ENCODE measurements at places on chromosomes 6 and 20.

- DNase-seq, result no peak
Measured at GRCh38 chr6:28693751-28694443, 168.2 kb downstream of the GPX5 start.

GRCh38 chr6:39566456-39566855, 158.8 kb downstream of the KIF6 start:
- DNase-seq, result no peak

GRCh38 chr6:136171231-136171630, 78.9 kb downstream of the MTFR2 start:
- DNase-seq, result no peak

- DNase-seq, result no peak
Measured at GRCh38 chr20:44809380-44810060, 826 bp downstream of the RIMS4 start.

DNA sequence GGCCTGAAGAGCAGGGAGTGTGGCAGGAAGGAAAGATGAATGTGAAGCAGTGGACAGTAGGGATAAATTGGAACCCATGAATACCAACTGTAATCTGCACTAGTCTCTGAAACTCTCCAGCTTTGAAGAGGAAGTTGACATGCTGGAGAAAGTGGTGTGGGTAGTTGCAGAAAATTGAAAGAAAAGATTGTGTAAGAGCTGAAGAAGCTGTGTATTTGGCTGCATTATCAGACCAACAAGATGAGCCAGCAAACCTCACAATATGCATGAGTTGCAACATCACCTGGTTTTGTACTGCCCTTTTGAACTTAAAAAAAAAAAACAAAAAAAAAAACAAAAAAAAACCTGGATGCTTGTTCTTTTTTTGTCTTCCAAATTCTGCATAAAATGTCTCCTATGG, 921.9 kb upstream of the EYS start:
- no peak for DNase-seq

DNA sequence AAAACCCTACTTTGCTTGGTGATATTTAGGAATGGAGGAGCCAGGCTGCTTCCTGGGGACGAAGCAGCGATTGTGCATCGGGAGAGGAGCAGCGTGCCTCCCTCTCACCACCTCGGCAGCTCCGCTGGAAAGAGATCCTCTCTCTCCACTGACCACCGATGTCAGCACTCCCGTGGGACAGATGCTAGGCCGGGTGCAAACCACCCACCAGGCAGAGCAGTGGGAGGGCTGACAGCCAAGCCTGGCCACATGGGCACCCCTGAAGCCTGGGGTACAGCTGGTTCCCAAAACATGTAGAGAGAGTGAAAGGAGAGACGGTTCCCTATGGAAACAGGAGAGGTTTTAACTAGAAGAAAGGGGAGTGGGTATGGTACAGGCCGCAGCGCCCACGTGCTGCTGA, 220.0 kb downstream of the ANKRD60 start:
- DNase-seq, result no peak

- no peak for DNase-seq
Measured at GRCh38 chr6:168367285-168367751, 47.7 kb upstream of the DACT2 start.

DNA sequence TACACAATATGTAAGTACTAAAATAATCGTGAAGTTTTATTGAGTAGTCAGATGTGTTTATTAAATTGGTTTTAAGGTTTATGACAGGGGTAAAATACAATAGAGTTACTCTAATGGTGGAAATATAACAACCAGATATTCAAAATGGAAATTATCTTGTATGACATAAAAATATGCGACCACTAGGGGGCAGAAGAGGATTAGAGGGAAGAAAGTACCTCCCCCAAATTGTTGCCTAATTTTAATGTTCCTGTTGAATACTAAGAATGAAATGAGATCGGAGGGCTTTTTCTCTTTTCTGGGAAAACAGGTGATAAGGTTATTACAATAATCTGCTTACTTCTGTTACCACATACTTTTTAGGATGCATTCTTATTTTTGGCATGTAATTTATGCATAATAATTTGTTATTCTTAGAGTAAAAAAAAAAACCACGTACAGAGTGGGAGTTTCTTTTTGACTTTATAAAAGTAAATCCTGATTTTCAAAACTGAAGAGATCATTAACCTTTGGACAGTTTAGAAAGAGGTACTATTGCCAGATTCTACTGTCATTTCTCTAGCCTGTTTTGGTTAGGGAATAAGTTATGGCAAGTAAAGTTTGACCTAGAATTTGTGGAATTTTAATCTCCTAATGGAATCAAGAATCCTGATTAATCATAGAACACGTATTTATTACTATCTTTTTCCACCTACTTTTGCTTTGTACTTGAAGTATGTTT, 159.2 kb downstream of the CD109 start:
- peak; percentile 43 for DNase-seq

DNA sequence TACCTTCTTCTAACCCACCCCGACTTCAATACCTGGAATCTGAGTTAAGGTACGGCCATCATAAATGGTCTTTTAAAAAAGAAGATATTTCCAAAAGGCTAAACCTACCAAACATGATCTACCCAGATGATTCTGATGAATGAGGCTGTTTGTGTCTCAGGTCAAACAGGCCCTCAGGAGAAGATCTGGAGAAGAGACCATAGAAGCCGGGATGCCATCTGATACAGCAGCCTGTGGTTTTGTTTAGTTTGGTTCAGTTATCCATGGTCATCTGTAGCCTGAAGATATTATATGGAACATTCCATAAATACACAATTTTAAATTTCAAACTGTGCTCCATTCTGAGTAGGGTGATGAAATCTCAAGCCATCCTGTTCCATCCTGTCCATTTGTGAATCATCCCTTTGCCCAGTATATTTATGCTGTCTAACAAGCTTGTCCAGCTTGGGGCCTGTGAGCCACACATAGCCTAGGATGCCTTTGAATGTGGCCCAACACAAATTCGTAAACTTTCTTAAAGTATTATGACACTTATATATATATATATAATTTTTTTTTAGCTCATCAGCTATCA, 4.0 kb upstream of the CAP2 start:
- no peak for DNase-seq

- DNase-seq, result no peak
Measured at GRCh38 chr20:61898405-61898804, 167.3 kb downstream of the TAF4 start.
